ENCODE measurements at places on chromosomes 6 and 20. TPM values are rescaled to one million over a fixed set of nuclear protein-coding genes. Genes with fewer than 3 reads are reported as not detected.

- no peak overlapping the region for H3K4me3 ChIP-seq
- H3K27me3 ChIP-seq = no peaks in the 10 kb centered on the region
- peaks cover 8% of the 10 kb centered on the region for H3K4me1 ChIP-seq
Measured at GRCh38 chr6:125787791-125788190, 3.0 kb upstream of the NCOA7 start.

GRCh38 chr20:39117491-39117890, 155.3 kb downstream of the DHX35 start:
- H3K4me1 ChIP-seq = no peaks in the 10 kb centered on the region
- no peak overlapping the region for H3K4me3 ChIP-seq
- H3K27ac ChIP-seq = no peak overlapping the region

SGK2 gene
- total RNA-seq = 0.58 TPM

GRIK2 gene
- total RNA-seq = 16.6 TPM

DNA sequence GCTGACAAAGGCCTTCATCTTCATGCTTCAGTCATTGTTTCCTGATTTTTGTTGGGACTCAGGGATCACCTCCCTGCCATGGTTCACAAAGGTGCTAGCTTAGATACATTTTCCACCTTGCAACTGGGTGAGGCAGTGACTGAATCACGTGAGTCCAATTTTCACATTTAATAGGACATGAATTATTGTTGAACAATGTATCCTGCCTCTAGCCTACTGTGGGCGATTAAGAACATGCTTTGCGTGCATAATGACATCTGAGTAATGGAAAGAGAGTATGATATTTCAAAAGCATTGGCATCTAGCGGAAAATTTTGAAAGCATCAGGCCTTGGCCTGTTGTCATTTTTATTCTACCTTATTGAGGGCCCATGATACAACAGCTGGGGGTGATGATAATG, 199.2 kb upstream of the JAG1 start:
- no peaks in the 10 kb centered on the region for H3K36me3 ChIP-seq
- H3K27ac ChIP-seq = no peak overlapping the region
- no peaks in the 10 kb centered on the region for H3K27me3 ChIP-seq

All from thyroid gland (tissue), 4 donors.